ENCODE measurements at places on chromosomes 6 and 20.

DNA sequence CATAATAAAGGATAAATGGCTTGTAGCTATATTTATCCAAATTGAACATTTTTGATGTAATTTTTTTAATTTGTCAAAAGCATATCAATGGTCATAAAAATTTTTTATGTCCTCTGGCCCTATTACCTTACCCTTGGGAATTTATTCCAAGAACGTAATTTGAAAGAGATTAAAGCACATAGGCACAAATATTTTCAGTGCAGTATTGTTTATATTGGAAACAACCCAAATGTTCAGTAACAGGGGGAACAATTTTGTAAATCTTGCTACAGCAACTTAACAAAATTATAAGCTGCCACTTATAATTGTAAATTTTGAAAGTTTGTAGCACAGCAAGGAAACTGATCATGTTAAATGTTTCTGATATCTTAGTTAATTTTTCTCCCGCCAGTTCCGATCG, 142.4 kb downstream of the MTHFD1L start:
- DNase-seq = no peak

- no peak for DNase-seq
Observed at GRCh38 chr6:163725008-163725941, 310.8 kb downstream of the QKI start.

GRCh38 chr6:85771925-85772430, 129.3 kb upstream of the SYNCRIP start:
- no peak for DNase-seq

DNA sequence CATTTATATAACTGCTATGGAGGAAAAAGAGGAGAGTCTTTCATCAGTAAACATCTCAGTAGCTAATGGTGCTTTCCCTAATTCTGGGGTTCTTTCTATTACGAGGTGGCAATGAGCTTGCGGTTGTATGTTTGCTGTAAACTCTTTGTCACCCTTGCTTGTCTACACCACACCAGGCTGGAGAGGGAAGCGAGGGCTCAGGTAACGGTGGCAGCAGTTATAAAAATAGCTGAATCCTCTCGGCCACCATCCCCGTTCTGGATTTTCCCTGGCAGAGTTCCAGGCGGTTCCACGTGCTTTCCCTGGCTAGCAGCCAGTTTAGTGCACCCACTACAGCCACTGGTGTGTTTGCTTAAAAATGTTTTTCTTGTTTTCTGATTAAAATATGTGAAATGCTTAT, 39.0 kb downstream of the MAS1 start:
- DNase-seq = peak; percentile 34

- no peak for DNase-seq
Observed at GRCh38 chr6:137226697-137227096, 7.5 kb upstream of the IFNGR1 start.

- no peak for DNase-seq
Observed at GRCh38 chr6:300494-301198, 8.4 kb downstream of the DUSP22 start.
